Skin of body (tissue), 3 donors: ENCODE measurements at places on chromosomes 4 and X. TPM values are rescaled to one million over a fixed set of nuclear protein-coding genes. Genes with fewer than 3 reads are reported as not detected.

DNA sequence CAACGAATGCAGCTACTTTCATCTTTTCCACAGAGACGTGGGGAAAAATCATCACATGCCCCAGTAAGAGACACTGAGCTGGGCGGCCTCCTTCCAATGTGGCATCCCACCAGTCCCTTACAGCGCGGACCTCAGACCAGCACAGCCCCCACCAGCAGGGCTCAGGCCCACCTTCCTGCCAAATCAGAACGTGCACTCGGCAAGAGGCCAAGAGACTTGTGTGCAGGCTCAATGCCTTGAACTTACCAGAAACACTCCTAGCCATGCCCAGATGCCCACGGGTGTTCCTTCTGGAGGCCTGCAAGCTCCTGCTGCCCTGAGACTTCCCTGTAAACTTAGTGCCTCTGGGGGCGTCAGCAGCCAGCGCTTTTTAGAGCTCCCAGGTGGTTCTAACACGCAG, 31.2 kb downstream of the WDR1 start:
- DNase-seq, result no peak

DNA sequence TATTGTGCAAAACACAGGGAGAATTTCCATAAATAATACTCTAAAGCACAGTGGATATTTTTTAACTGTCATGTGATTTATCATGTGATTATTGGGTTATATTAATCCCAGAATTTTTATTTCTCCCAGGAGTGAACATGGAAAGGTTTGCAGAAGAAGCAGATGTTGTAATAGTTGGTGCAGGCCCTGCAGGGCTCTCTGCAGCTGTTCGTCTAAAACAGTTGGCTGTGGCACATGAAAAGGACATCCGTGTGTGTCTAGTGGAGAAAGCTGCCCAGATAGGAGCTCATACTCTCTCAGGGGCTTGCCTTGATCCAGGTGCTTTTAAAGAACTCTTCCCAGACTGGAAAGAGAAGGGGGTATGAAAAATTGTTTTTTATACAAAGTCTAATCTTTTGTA, 10.0 kb downstream of the ETFDH start:
- DNase-seq, result no peak

GRCh38 chrX:106692425-106693065, 34.0 kb upstream of the RNF128 start:
- DNase-seq, result no peak

DNA sequence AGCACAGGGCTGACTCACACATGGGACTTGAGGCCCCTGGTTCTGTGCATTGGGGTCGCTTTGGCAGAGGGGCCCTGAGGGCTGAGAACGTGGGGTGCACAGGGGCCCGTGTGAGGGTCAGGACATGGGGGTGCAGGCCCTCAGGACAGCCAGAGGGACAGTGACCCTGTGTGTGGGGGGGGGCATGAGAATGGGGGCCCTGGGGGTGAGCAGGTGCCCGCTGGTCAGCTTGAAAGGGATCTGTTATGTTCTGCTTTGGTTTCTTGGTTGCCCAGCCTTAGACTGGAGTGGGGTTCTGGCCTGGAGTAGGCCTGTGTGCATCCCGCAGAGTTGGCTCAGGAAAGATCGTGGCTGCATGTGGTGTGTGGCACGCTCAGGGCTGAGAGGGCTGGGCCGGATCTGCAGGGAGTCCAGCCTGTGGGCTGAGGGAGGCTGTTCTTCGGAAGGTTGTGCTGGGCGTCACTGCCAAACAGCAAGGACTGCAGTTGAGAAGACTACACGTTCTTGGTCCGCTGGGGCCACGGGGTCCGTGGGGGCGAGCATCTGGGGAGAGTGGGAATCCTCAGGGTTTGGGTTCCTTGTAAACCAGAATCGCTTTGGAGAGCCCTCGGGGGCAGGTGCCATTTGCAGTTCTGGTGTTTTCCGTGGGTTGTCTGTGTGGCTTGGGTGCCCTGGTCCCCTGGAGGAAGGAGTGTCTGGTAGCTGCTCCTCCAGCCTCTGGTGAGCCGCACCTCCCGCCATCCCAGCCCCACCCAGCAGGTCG, 15.2 kb upstream of the UVSSA start:
- DNase-seq, result no peak

N4BP2 gene
- 29.8 TPM for total RNA-seq

CYBB gene
- 38.0 TPM for total RNA-seq

MSX1 gene
- total RNA-seq, result 6.1 TPM
